ENCODE measurements at places on chromosomes 11 and 22.

DNA sequence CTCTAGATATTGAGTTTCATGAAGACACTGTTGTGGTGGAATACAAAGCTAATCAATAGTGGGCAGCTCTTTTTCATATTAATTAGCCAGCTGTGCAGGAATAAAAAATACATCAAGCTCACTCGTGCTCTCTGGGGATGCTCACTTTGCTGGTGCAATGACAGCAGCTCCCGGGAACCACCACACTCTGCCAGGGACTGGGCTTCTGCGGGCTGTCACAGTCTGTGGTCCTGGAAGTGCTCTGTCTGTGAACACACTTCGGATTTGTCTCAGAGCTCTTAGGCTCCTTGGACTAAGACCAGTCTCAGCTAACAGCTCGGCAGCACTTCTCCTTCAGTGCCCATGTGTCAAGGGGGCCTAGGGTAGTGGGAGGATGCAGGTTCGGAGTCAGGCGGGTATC is 393.5 kb downstream of the TENM4 start:
- DNase-seq: no peak

DNA sequence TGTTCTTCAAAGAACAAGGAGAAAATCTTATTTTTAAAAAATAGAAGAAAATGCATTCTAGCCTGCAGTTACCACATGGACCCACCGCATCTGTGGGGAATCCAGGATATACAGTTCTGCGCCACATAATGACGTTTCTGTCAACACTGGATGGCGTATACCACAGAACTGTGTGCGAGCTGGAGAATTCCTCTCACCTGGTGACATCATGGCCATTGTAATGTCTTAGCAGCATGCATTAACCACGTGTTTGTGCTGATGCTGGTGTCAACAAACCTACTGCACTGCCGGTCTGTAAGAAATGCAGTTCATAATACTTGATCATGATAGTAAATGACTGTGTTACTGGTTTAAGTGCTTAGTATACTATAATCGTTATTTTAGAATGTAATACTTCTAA is 174.7 kb downstream of the TBC1D22A start:
- no peak for DNase-seq

DNA sequence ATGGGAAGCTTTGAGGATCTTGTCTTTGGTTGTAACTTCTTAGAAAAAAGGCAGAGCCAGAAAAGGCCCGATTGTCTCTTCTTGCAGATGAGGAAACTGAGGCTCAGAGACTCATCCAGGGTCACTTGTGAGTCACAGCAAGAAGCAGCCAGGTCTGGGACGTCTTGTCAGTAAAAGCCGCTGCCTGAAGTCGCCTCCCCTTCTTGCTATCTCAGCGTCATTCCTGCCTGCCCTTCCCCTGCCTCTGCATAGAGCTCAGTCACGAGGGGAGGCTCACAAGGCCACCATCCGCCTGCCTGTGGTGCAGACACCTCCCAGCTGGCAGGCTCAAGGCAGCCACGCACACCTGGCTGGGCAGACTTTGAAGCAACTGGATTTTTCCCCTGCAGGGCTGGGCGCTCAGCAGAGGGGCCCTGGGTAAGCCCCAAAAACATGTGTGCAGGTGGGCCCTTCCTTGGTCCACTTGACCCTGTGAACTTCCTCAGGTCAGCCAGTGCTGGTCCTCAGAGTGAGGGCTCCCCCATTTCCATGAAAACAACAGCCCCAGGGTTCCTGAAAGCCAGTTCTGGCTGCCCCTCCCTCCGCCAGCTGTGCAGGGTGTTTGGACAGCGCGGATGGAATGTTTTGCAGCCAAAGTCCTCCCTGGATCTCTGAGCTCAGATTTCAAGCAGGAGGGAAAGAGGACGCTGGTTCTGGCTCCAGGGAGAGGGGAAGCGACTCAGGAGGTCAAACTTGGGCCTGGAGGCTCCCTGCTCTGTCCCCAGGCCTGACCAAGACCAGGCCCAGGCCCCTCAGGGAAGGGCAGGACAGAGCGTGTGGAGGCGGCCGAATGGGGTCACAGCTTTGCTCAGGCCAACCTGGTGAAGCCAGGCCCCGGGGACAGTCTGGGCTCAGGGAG is 6.0 kb upstream of the RAB3IL1 start:
- no peak for DNase-seq

GRCh38 chr11:133966921-133967598 is 10.3 kb upstream of the IGSF9B start:
- peak; percentile 86 for DNase-seq

- peak; percentile 31 for DNase-seq
Observed at GRCh38 chr11:11036848-11037732, 179.2 kb upstream of the ZBED5 start.

GRCh38 chr22:36659762-36660509 is 43.6 kb downstream of the CACNG2 start:
- DNase-seq: peak; percentile 78

- DNase-seq: no peak
Observed at GRCh38 chr22:35288116-35288515, 11.6 kb upstream of the TOM1 start.

All from stimulated activated CD8-positive, alpha-beta memory T cell treated with anti-CD3 and anti-CD28 coated beads, Interleukin-4, amount 100 ng/mL, for 48 hours (primary cell).